ENCODE measurements at places on chromosomes 5 and 9.

GRCh38 chr5:73298772-73299630 lies 126.0 kb downstream of the TMEM174 start:
- DNase-seq, result no peak

GRCh38 chr5:128778474-128778873 lies 186.8 kb upstream of the SLC27A6 start:
- DNase-seq, result no peak

DNA sequence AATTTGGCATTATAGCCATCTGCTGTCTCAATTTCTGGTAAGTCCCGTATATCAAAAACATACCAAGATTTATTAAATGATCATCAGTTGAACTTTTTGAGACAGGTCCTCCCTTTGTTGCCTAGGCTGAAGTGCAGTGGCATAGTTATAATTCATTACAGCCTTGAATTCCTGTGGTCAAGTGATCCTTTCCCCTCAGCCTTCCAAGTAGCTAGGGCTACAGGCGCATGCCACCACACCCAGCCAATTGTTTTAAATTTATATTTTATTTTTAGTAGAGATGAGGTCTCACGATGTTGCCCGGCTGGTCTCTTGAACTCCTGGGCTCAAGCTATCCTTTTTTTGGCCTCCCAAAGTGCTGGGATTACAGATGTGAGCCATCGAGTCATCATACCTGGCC lies 418.9 kb downstream of the ARHGEF28 start:
- no peak for DNase-seq

- DNase-seq, result no peak
Observed at GRCh38 chr5:151718153-151718552, 31.4 kb upstream of the SPARC start.

- no peak for DNase-seq
Observed at GRCh38 chr9:91443994-91444392, 20.4 kb upstream of the NFIL3 start.

DNA sequence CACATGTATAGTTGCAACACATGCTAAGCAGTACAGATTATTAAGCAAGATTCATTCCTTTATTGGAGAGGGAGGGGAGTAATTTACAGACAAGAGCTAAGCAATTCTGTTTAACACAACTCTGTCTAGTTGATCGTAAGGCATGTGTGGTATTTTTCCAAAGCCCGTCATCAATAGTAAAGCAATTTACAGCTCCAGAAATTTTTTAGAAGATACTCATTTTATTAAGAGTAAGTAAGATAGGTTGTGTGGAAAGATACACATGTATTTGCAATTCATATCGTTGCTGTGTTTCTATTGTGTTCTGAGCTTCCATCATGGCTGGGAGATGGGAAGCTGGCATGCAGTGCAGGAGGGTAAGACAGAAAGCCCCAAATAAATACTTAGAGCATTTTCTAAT lies 289.2 kb upstream of the TMEM161B start:
- no peak for DNase-seq

- no peak for DNase-seq
Observed at GRCh38 chr5:172796306-172796705, 25.3 kb upstream of the DUSP1 start.

DNA sequence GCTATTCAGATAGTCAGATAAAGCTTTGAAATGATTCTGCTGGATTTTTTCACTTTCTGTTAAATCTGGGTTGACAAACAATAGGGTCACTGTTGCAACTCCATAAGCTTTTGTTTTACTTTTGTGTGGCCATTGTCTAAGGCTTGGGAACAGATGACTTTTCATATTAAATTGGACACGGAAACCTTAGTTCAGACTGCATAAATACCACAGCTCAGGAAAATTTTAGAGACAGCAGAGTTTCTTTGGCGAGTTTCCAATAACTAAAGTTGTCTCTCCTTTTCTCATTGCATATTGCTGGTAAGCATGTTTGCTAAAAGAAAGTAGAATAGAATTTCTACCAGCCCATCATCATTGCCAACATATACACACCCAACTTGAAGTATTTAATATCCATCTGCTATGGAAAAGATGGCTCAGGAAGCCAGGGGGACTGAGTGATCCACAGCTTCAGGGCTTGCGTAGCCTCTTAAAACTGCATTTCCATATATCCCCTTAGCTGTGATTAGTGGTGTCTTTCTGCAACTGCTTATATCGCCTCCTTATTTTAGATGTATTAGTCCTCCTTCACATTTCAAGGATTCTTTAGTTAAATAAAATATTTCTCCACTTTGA lies 168.2 kb downstream of the ARHGAP26 start:
- DNase-seq, result no peak

DNA sequence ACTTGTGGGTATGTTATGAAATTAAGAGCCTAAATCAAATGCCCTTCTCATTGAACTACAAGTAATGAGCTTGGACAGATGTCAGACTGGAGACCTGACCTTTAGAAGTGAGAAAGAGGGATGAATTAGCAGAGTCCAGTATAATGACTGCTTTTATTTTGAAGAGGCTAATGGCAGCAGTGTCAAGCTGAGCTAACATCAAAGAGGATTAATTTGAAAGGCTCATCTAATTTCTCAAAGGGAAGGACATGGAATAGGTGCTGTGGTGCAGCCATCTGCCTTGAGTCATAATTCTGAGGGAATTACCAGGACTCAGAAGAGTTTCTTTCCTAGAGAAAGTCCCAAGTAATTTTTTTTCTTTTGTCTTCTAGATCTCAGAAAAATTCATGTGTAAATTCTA lies 57.6 kb downstream of the FAM81B start:
- DNase-seq, result no peak

GRCh38 chr9:83477571-83477970 lies 60.6 kb downstream of the FRMD3 start:
- DNase-seq, result no peak

DNA sequence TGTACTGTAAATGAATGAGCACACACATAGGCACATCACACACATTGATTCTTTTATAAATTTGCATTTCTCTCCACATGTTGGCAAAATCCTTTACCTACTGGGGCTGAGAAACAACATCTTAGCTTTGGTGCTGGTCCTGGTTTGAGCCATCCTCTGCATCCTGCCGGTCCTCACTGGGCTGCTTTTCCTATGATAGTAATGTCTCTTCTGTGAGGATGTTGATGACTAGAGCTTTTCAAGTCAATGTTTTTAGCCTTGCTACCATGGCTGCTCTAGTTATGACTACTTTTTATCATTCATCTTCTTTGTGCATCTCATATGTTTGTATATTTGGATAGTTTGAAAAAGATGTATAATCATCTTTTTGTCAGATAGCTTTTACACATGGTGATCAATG lies 280.4 kb upstream of the CD180 start:
- DNase-seq, result no peak

DNA sequence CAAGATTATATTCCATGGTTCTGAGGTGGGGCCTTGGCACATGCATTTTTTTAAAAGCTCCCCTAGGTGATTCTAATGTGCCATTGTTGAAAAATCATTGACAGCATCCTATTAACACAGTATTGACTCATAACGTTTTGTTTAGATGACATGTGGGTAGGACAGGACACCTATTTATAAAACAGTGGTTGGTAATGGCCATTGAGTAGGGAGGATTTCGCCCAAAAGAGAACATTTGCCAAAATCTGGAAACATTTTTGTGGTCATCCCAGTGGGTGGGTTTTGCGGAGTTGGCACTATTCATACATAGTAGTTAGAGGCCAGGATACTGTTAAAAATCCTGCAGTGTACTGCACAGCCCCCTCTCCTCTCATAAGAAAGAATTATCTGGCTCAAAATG lies 6.4 kb upstream of the CHD1 start:
- no peak for DNase-seq

- DNase-seq, result no peak
Observed at GRCh38 chr5:40833712-40834229, 1.3 kb downstream of the RPL37 start.

DNA sequence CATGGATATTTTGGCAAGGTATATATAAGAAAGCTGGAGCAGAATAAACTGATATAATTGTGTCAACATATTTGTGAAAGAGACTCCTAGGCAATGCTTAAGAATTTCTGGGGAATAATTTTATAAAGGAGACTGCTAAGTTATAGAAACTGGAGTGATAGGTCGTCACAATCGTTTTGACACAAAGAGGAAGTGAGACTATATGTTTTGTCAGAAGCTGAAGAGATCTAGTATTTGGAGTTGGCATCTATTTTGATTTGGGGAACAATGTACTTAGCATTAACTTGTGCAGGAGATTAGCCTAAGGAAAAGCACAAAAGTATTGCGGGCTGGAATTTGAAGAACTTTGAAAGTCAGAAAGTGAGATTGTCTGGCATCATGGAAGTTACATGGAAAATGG lies 582.5 kb downstream of the TAF11L14 start:
- no peak for DNase-seq

GRCh38 chr9:26125693-26126092 lies 447.4 kb upstream of the TUSC1 start:
- DNase-seq, result no peak

DNA sequence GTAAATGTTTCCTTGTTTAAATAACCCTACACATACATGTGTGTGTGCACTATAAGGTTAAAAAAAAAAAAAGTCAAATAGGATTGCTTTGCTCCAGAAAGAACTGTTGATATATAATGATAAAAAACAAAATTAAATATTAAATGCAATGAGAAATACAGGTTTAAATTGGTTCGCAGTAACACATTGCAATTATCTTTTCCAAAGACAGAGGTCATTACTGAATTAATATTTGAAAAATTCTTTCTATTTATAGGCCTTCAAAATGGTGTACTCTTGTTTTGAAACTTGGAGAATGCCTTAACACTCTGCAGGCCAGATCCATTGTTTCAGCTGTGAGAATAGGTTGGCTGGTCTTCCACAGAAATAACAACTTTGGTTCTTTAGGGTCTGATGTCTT lies 319.0 kb upstream of the NUDT12 start:
- no peak for DNase-seq

DNA sequence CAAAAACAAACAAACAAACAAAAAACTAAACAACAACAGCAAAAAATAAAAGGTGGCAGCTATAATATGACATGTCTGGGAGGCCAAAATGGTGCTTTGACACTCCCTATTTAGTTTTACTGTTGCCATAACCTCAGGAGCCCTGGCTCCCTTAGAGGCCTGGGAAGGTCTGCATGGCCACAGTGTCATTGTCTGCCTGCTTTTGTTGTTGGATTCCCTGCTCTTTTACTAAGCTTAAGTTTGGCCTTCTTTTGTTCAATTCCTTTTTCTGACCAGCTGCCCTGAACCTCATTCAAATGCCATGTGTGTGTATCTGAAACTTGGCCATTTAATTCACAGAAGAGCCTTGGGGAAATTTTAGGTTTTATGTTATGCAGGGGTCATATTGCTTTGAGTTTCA lies 458.2 kb downstream of the TMEM232 start:
- DNase-seq, result no peak

DNA sequence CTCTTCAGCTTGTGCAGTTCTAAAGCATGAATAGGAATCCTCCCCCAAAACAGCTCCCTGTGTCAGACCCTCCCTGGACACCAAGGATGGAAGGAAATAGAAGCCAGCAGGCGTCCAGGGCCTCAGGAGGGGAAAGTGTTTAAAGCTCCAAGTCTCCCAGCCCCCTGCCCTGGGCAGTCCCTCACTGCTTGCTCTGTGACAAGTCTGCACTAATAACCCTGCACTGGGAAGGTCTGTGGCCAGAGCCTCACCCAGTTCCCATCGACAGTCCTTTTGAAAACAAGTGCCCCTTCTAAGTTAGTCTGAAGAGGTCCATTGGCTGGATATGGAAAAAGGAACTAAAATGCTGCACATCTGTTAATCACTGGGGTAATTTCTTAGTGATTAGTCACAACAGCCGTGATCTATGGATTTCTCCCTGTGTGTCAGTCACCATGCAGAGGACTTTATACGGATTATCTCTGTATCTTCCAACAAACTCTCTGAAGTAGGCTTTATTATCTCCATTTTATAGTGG lies 195.3 kb downstream of the FBXL7 start:
- no peak for DNase-seq

All from LNCaP clone FGC (cell line).